ENCODE measurements at places on chromosomes 2 and 18. TPM values are rescaled to one million over a fixed set of nuclear protein-coding genes. Genes with fewer than 3 reads are reported as not detected.

DNA sequence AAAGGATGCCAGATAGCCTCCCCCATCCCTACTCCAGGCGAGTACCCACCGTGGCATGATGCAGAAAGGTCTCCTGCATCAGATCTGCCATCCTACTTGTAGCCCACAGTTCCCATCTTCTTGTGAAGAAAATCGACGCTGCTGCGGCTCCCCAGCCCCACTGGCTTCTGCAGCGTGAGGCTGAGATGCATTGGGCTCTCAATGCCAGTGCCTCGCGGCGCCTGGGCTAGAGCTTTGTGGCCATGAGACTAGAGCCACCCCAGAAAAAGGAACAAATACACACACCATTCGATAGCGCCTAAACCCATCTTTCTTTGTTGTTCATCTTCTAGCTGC is 2.8 kb downstream of the NOL4 start:
- no peak for DNase-seq

- no peak for DNase-seq
These were observed 19.2 kb downstream of the CTDP1 start for GRCh38 chr18:79698668-79699335.

GRCh38 chr2:211598238-211598637 is 940.4 kb downstream of the ERBB4 start:
- no peak for DNase-seq

DNA sequence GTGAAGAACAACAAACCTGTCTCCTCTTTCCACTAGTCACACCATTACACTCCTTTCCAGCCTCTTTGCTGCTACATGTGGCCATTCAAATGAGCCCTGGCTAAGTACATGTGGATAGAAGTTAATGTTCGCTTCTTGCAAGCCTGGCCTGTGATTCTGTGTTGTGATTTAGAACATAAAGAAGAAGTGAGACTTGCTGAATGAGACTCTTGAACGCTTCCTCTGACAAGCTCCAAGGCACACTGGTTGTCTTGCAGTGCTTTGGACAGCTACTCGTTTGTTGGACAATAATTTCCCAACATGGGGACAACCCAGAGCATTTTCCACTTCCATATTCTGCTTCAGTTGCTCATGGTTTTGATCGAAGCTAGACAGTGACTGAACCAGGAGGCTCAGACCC is 57.3 kb downstream of the CCDC74A start:
- DNase-seq, result no peak

DNA sequence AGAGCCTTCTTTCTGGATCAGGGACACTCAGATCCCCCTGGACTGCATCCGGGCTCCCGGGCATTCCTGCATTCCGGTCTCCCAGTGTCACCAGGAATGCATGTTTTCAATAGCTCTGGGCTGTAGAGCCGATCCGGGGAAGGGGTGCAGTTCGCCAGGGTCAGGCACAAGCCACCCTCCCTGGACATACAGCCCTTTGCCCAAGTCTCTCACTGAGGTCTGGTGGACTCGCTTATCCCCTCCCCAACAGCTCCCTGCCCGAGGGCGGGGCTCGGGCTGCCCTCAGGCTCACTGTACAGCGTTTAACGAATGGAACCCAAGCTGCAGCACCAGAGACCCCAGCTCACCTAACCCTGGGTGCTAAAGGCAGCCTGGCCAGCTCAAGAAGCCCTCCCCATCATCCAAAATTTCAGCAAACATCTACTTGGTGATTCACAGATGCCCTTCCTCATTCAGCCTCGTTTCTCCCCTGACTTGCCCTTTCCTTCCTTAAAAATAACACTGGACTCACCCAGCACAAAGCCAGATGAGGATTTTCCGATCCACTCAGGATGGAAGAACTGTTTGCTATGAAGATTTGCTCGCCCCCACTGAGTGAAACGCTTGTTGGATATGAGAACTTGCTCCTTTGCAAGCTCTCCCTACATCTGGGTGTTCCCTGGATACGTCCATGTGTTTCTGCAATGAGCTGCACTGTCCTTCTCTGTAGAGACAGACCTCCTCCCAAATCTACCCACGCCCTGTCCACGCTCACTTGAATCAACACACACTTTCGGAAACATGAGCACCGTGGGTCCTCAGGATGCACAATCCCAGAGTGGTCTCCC is 58.1 kb downstream of the PXDN start:
- no peak for DNase-seq

- no peak for DNase-seq
These were observed 447.3 kb downstream of the KCNJ3 start for GRCh38 chr2:155145758-155146229.

- DNase-seq, result no peak
These were observed 235.4 kb downstream of the EIPR1 start for GRCh38 chr2:3142210-3142609.

DNA sequence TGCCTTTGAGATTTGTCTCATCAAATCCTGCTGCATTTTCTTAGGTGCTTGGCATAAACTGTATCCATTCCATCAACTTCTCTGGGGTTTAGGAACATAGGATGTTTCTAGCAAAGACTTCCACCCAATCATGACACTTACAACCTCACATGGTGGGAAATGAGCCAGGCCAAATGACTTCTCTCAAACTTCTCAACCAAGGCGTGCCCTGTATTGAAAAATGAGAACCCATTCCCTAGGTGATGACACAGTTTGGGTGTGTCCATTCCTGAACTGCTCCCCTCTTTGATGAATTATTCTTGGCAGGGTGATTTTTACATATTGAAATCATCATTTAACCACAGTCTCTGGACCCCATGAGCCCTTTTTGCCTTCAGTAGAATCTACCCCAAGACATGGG is 161.1 kb downstream of the EN1 start:
- no peak for DNase-seq

The REG3G gene
- total RNA-seq, result not detected

The CIDEA gene
- total RNA-seq, result not detected
